Lung (tissue), 17 donors: ENCODE measurements at places on chromosomes 7 and 10.

DNA sequence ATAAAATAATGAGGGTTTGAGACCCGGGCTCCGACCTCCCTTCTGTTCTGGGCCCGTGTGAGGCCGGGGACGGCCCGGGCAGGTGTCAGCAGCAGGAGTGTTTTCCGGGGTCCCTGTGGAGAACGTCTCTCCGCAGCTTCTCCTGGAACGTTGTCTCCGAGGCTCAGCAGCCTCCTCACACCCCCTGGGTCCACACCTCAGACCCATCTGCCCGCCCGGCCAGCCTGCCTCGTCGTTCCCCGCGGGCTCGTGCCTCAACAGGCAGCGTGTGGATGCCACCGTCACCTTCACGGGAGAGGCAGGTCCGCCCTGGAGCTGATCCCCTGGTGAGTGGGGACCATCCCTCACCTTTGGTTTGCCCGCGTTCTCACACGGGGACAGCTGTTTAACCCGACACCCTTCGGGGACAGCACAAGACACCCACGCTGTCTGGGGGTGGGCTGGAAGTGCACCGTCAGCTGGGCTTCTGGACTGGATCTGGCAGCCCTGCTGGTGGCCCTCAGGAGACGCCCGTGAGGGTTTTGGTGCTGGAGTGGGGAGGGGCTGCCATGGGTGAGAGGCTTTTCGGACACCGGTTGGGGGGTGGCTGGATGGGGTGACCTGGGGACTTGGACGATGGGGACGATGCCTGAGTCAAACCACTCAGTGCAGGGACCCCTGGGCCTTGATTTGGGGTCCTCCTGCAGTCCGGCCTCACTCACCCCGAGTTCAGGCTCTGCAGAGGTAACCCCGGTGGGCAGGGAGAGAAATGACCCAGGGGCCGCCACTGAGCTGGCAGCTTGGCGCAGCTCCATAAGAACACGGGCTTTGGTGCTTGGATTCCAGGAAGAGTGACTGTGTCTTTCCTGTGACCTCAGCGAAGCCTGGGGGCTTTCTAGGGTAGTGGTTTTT, 131.7 kb downstream of the DNAJB6 start:
- DNase-seq = no peak

GRCh38 chr10:3784510-3785250, at the start of gene KLF6:
TSS of gene KLF6 (minus strand) at chr10:3785209. CDS start at chr10:3785014, 195 bp downstream.
- peak; percentile 85 for DNase-seq

- no peak for DNase-seq
These were observed 94.2 kb downstream of the POLL start for GRCh38 chr10:101493782-101494281.

DNA sequence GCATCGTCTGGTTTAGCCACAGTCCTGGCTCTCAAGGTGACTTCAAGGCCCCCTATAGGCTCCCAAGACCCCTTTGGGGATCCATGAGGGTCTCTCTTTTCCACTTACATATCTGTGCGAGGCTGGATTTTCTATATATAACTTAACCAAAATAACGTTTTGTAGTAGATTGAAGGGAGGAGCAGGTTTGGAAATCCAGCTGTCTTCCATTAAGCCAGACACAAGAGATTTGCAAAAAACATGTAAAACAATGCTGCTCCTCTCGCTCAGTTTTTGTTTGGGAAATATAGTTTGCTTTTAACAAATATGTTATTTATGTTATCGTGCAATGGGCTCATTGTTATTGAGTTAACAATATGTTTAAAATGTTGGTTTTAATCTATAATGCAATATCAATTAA, 811.2 kb downstream of the TYW1 start:
- no peak for DNase-seq

DNA sequence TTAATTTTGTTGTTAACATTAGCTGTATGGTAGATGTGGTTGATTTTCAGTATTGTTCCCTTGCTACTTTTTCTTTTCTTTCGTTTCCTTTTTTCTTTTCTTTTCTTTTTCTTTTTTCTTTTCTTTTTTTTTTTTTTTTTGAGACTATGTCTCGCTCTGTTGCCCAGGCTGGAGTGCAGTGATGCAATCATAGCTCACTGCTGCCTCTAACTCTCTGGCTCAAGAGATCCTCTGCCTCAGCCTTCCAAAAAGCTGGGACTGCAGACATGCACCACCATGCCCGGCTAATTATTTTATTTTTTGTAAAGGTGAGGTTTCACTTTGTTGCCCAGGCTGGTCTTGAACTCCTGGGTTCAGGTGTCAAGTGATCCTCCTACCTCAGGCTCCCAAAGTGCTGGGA, 14.4 kb downstream of the SLC26A3 start:
- no peak for DNase-seq

DNA sequence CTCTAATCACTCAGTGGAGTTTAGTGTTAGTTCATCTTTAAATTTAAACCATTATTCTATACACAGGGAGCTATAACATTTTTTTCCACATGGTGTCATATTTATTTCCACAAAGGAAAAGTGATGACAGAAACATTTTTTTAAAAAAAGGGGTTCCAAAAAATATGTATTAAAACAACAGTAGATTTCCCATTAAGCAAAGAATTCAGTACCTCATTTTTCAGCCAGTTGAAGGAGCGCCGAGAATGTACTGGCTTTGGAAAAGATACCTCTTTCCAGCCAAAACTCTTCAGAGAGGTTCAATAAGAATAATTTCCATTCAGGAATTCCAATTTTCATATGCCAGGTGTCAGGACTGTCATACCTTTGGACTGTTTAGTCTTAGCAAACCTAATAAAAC, 250.5 kb upstream of the MEOX2 start:
- peak; percentile 69 for DNase-seq

DNA sequence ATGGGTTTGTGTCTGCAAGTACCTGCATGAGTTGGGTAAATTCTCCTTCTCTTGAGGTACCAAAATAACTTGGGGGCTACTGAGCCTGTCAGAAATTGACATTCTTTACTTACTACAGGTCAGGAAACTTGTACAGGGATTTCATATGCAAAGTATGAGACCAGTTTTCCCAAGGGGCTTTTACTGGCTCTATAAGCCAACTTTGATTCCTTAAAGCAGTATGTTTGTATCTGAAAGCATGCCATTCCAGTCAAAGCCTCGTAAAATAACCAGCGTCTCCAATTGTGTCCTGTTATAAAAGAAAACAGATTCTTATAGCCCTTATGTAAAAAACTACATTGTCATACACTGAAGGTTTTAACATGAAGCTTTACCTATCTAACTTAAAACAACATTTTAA, 90.2 kb downstream of the ZNF467 start:
- DNase-seq = no peak

- no peak for DNase-seq
These were observed 97.2 kb upstream of the BTBD16 start for GRCh38 chr10:122173766-122174435.

GRCh38 chr7:105745681-105746330, 130.6 kb downstream of the ATXN7L1 start:
- no peak for DNase-seq

GRCh38 chr10:5731559-5731958, 46.9 kb downstream of the TASOR2 start:
- DNase-seq = no peak

DNA sequence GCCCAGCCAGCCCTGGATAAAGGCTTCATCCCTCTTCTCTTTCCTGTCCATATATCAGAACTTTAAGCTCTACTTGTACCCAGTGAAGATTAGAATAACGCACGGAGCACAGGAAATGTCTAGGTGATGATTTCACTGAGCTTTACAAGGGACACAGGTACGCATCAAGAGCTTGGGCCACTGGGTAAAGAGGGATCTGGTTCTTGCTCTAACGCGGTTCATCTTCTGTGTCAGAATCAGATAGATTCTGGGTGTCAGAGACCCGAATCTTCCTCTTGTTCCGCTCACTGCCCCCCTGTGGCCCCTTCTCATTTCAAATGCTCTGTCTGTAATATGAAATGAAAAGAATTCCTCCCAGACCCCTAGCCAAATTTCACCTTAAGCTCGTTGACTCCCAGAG, 24.7 kb downstream of the IL2RA start:
- DNase-seq = no peak

- peak; percentile 53 for DNase-seq
These were observed 21.5 kb downstream of the POLL start for GRCh38 chr10:101566333-101567164.

GRCh38 chr10:110789604-110790433, 81.9 kb upstream of the PDCD4 start:
- DNase-seq = peak; percentile 28

- no peak for DNase-seq
These were observed 902.6 kb upstream of the MBL2 start for GRCh38 chr10:53675177-53675576.

DNA sequence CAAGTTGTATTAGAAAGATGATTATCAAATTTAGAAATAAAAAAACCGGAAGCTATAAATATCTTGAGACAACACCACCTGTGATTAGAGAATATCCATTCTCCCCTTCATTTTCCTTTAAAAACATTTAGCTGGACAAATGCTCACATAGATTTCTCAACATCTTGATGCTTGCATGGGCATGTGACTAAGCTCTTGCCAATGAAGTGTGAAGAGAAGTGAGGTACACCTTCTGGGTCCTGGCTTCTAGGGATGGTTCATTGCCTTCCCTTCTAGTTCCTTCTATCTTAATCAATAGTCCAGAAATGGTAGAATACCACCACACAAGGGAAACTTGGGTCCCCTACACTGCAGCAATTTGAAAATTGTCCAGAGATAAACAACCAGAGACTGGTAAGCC, 41.0 kb downstream of the WAPL start:
- no peak for DNase-seq

DNA sequence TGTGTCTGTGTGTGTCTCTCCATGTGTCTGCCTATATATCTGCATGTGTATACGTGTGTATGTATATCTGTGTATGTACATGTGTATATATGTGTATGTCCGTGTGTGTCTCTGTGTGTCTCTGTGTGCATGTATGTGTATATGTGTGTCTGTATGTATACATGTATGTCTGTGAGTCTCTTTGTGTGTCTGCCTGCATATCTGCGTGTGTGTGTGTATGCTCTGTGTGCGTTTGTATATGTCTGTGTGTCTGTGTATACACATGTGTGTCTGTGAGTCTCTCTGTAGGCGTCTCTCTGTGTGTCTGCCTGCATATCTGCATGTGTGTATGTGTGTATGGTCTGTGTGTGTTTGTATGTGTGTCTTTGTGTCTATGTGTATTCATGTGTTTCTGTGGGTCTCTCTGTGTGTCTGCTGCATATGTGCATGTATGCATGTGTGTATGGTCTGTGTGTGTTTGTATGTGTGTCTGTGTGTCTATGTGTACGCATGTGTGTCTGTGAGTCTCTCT, 23.7 kb upstream of the KLF6 start:
- no peak for DNase-seq

DNA sequence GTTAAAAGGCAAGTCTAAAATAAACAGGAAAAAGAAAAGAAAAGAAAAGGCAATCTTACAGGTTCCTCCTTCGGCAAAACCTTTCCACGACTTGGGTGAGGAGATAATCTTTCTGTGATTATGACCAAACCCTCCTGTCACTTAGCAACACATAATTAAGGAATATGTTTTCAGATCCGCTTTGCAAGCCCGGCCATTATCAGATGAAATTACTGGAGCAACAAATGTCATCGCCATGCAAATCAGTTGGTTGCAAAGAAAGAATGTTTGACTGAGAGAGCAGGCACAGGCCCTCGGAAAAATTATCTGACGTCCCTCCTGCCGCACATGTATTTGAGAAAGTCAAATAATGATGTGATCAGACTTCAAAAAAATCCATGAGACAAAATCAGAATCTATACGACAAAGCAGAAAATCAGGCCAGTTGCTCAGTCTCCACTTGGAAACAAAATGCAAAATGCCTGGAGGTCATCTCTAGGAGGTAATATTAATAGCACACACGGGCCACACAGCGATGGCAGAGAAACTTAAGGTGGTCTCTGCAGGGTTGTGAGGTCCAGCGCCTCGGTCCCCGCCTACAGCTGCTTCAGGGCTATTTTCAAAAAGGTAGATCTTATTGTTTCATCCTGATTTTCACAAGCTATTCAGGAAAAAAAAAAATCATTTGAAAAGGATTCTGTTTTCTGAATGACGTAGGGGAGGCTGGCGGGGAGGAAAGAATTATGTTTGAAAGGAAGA, 82.7 kb downstream of the ZRANB1 start:
- DNase-seq = no peak

DNA sequence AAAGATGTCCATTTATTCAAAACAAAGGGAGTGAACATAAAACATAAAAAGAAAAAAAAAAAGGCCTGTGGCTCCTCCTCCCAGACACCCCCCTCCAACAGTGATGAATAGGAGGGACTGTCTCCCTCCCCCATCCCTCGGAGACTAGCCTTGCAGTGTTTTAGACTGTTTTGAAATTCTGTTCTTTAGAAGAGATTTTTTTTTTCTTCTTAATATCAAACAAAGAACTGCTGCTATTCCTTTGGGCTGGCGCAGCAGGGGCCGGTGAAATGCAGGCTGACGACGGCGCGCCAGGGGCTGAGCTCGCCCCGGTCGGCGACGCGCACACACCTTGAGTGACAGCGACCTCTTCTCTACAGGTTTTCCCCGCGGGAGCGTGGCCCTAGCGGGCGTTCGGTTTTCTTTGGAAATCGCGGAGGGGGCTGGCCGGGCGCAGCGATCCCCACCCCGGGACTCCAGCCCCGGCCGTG, at the start of gene LANCL2:
Gene LANCL2, plus strand, starts transcription at position 133 of the 470 bp plus-strand sequence. CDS start 689 bp downstream, outside the sequence.
- DNase-seq = no peak

DNA sequence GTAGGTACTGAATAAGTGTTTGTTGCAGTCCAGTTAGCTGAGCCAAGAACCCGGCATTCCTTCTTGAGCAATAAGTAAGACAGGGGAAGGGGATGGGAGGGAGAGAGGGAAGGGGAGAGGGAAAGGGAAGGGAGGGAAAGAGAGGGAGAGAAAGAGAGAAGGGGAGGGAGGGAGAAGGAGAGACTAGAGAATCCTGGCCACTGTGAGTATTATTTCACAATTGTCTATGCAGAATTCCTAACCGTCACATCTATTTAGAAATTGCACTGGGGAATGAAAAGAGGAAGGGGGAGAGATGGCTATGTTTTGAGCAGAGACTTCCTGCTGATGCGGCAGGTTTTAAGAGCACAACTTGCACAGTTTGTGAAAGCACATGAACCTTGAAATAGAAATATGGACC, 251.4 kb upstream of the ZMIZ1 start:
- peak; percentile 93 for DNase-seq

- no peak for DNase-seq
These were observed 183.9 kb downstream of the THSD7A start for GRCh38 chr7:11648101-11648500.

- no peak for DNase-seq
These were observed 436.7 kb downstream of the CCSER2 start for GRCh38 chr10:84765086-84765485.

DNA sequence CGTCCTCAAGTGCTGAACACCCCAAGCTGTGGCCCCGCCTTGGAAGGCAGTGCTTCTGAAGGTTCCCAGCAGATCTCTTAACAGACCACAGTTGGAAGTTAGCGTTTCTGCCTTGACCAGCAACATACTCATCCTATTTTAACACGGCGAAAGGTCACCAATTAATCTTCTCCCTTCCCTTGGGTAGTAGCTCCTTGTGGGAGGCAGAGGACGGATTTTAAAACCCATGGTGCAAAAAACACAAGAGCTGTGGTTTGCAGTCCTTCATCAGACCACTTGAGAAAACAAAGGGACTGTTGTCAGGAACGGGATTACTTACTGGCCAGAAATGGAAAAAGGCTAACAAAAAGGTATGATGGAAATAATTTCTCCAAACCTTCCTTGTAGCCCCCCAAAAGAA, 87.3 kb downstream of the BEND7 start:
- DNase-seq = no peak

- DNase-seq = no peak
These were observed 51.9 kb upstream of the PRKAR1B start for GRCh38 chr7:778968-779451.
